ENCODE measurements at places on chromosomes 12 and 14. TPM values are rescaled to one million over a fixed set of nuclear protein-coding genes. Genes with fewer than 3 reads are reported as not detected.

DNA sequence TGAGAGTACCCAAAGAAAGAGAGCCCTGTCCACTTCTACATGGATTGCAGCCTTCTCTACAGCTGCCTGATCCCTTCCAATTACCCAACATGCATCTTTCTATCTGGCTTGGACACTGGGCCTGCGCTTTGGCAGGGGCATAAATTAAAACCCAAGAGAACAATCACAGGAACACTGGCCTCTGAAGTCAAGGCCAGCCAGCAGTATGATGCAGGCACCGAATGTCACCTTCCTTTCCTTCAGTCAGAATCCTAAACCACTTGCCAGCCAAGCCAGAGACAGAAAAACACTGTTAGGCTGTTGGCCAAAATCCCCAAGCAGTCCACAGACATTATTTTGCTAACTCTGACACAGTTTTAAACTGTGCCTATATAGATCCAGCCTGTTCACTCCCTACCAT, 113.7 kb downstream of the DUSP6 start:
- no peak for DNase-seq

GRCh38 chr12:119666226-119666795, 1.6 kb upstream of the PRKAB1 start:
- no peak for DNase-seq

RHEBL1 gene
- total RNA-seq: 0.72 TPM

- no peak for DNase-seq
These were observed 7.6 kb upstream of the FITM1 start for GRCh38 chr14:24122898-24123297.
